Thyroid gland (tissue), 4 donors: ENCODE measurements at places on chromosomes 7 and 10. TPM values are rescaled to one million over a fixed set of nuclear protein-coding genes. Genes with fewer than 3 reads are reported as not detected.

Gene KLF14
- not detected for total RNA-seq

- peak within 1 kb of the TSS; percentile 27 for H3K4me3 ChIP-seq
- peak; percentile 65 for DNase-seq
- no peaks in the 10 kb centered on the region for H3K27me3 ChIP-seq
- H3K27ac ChIP-seq: no peak within 1 kb of the TSS
Observed at GRCh38 chr7:5282543-5283316, at the start of gene SLC29A4. Gene SLC29A4, plus strand, starts transcription at chr7:5282943. Its CDS starts 4,874 bp downstream, at chr7:5287817.

Gene CALML5
- total RNA-seq: not detected

- H3K27ac ChIP-seq: peak overlapping the region; percentile 59
- no peaks in the 10 kb centered on the region for H3K36me3 ChIP-seq
- no peaks in the 10 kb centered on the region for H3K27me3 ChIP-seq
- H3K4me3 ChIP-seq: no peak overlapping the region
- peaks cover 10% of the 10 kb centered on the region for H3K4me1 ChIP-seq
Observed at GRCh38 chr10:124565565-124566221, 104.1 kb downstream of the LHPP start.

Gene OR2A7
- total RNA-seq: 36.0 TPM

Gene ZPBP
- not detected for total RNA-seq

Gene WNT8B
- not detected for total RNA-seq

Gene MAT1A
- 0.22 TPM for total RNA-seq

DNA sequence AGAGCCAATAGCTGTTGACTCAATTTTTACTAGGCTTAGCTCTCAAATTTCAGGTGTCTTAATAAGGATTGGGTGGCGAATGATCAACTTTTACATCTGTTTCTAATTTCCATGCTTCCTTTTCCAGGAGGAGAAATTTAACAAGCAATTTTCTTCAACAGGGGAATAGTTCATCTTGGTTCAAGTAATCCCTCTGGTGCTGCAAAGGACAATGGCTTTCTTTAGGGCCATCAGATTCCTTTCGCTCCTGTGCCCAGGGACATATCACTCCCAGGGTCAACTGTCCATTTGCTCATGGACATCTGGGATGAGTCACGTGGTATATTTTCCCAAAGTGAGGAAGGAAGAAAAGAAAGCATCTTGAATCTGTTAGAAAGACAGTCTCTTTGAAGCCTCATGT is 313.3 kb downstream of the FRMD4A start:
- H3K4me3 ChIP-seq: no peak overlapping the region
- H3K4me1 ChIP-seq: no peaks in the 10 kb centered on the region
- DNase-seq: no peak
- no peaks in the 10 kb centered on the region for H3K36me3 ChIP-seq
- no peaks in the 10 kb centered on the region for H3K27me3 ChIP-seq

- DNase-seq: no peak
- H3K36me3 ChIP-seq: no peaks in the 10 kb centered on the region
- H3K4me1 ChIP-seq: peaks cover 12% of the 10 kb centered on the region
- H3K27ac ChIP-seq: no peak overlapping the region
Observed at GRCh38 chr7:72793791-72794190, 34.2 kb downstream of the TYW1B start.

DNA sequence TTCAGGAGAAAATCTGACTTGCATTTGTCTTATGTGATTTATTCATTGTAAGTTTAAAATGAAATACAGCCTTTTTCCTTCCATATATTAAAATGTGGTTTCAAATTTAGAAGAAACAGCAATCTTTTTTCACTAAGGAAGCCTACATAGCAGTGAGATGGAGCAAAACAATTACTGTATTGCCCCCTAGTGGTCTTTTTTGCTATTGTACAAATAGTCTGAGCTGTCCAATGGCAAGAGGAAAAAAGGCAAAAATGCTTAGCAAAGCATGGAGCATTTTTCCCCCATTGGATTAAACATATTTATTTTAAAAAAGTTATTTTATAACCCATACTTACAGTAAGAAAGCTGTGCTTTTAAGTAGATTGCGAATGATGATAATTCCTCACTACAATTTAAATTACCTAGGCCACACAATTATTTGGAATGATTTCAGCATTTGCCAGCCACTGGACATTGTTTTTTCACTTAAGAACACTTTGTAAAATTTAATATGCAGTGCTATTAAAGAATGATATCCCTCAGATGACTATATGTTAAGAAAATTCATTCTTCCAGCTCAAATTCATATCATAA is 119.5 kb downstream of the CPED1 start:
- H3K27ac ChIP-seq: no peak overlapping the region
- no peaks in the 10 kb centered on the region for H3K27me3 ChIP-seq
- H3K4me3 ChIP-seq: no peak overlapping the region
- no peaks in the 10 kb centered on the region for H3K36me3 ChIP-seq
- peaks cover 1% of the 10 kb centered on the region for H3K4me1 ChIP-seq

GRCh38 chr10:35335133-35336083 is 901 bp upstream of the CCNY start:
- H3K4me3 ChIP-seq: peak overlapping the region; percentile 97
- peaks cover 49% of the 10 kb centered on the region for H3K4me1 ChIP-seq
- no peaks in the 10 kb centered on the region for H3K27me3 ChIP-seq
- peak overlapping the region; percentile 82 for H3K27ac ChIP-seq
- no peak for DNase-seq

GRCh38 chr10:21385996-21386585 is 139.4 kb downstream of the SKIDA1 start:
- no peak overlapping the region for H3K27ac ChIP-seq
- H3K4me3 ChIP-seq: no peak overlapping the region
- DNase-seq: no peak

Gene NACAD
- 2.3 TPM for total RNA-seq

- no peaks in the 10 kb centered on the region for H3K27me3 ChIP-seq
- no peak overlapping the region for H3K27ac ChIP-seq
Observed at GRCh38 chr10:130805635-130806030, 505.9 kb downstream of the TCERG1L start.

- no peak for DNase-seq
- peaks cover 13% of the 10 kb centered on the region for H3K4me1 ChIP-seq
- H3K27ac ChIP-seq: peak overlapping the region; percentile 94
Observed at GRCh38 chr7:92834507-92835260, 1.7 kb downstream of the CDK6 start.

Gene GPR15LG
- not detected for total RNA-seq

DNA sequence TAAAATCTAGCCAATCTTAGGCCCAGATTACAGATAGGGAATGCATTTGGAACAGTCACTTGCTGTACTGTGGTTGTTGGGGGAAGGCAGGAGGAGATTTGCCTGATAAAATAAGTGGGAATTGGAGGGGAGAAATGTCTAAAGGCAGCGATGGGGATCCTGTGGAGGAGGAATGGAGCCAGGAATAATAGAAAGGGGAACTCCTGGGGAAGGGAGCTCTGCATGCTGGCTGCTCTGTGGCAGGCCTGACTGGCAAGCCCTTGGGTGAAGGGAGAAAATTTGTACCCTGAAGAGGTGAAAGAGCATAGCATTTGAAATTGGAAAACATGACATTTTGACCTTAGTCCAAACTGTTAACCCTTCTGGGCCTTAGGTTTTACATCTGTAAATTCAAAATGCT is 13.7 kb downstream of the MMP21 start:
- no peak overlapping the region for H3K27ac ChIP-seq
- H3K4me1 ChIP-seq: no peaks in the 10 kb centered on the region
- DNase-seq: no peak
- peaks cover 19% of the 10 kb centered on the region for H3K36me3 ChIP-seq
- H3K4me3 ChIP-seq: no peak overlapping the region
- H3K27me3 ChIP-seq: no peaks in the 10 kb centered on the region

- H3K27me3 ChIP-seq: no peaks in the 10 kb centered on the region
- H3K4me3 ChIP-seq: no peak overlapping the region
- no peaks in the 10 kb centered on the region for H3K4me1 ChIP-seq
- H3K27ac ChIP-seq: no peak overlapping the region
Observed at GRCh38 chr7:26580711-26581110, 283.7 kb downstream of the SKAP2 start.

Gene ZNF804B
- total RNA-seq: 18.3 TPM

Gene ZNF488
- 0.56 TPM for total RNA-seq

GRCh38 chr7:159067576-159068487 is 76.8 kb downstream of the VIPR2 start:
- H3K4me3 ChIP-seq: no peak overlapping the region
- H3K27ac ChIP-seq: no peak overlapping the region
- H3K36me3 ChIP-seq: no peaks in the 10 kb centered on the region
- DNase-seq: no peak
- H3K4me1 ChIP-seq: no peaks in the 10 kb centered on the region
- no peaks in the 10 kb centered on the region for H3K27me3 ChIP-seq

- no peak overlapping the region for H3K4me3 ChIP-seq
- no peak overlapping the region for H3K27ac ChIP-seq
- no peaks in the 10 kb centered on the region for H3K27me3 ChIP-seq
Observed at GRCh38 chr7:75734586-75735458, 3.9 kb downstream of the HIP1 start.

DNA sequence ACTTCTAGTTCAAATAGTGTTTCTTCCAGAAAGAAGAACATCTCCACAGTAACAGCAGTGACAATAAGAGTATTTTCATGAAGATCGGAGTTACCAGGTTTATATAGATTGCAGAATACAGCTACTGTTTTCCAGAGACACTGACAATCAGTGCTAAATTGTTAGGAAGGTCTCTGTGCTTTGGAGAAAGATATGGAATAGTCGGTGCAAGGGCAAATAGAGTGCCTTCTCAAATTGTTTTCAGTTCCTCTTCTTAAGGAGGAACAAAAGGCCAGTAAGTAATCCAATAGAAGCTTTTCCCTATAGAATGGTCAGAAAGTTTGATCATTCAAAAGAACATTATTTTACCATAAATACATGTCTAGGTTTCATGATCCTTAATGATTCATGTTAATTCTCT is 2.6 kb upstream of the KIAA1217 start:
- H3K27me3 ChIP-seq: no peaks in the 10 kb centered on the region
- peak overlapping the region; percentile 99 for H3K27ac ChIP-seq
- peaks cover 58% of the 10 kb centered on the region for H3K4me1 ChIP-seq
- H3K36me3 ChIP-seq: no peaks in the 10 kb centered on the region
- no peak for DNase-seq
- H3K4me3 ChIP-seq: no peak overlapping the region

Gene OR2A5
- total RNA-seq: not detected

Gene AGBL3
- total RNA-seq: 3.6 TPM
